GF-D8 (cell line): ENCODE measurements at places on chromosomes 7 and 10.

- no peak for DNase-seq
Measured at GRCh38 chr7:93211228-93211818, 14.9 kb downstream of the HEPACAM2 start.

- DNase-seq, result no peak
Measured at GRCh38 chr7:117666031-117666430, 186.2 kb downstream of the CFTR start.

DNA sequence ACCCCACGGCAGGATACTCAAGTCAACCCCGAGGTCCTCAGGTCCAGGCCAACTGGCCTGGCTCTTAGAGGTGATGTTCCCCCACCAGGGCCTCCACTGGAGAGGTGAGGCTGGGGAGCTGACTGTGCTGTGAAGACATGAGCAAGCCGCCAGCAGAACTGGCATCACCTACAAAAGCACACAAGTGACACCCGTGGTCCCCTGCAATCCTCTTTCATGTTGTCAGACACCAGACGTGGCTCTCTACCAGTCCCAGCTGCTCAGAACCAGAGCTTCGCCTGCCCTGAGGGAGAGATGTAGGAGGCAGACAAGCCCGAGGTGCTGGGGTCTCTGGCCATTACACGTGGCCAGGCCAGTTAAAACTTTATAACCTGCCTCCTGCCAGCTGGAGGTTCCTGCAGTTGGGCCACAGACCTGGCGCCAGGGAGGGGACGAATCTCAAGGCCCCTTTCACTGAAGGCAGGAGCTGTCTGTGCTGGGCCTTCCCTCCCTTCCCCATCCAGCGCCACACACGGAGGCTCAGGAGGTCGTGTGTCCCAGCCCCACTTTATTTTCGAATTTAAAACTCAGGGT, 2.2 kb downstream of the COMTD1 start:
- no peak for DNase-seq

- no peak for DNase-seq
Measured at GRCh38 chr7:101899616-101900015, 82.2 kb downstream of the CUX1 start.

GRCh38 chr10:77782328-77783061, 144.1 kb downstream of the DLG5 start:
- no peak for DNase-seq

- DNase-seq, result no peak
Measured at GRCh38 chr10:123109466-123109865, 26.3 kb upstream of the HMX3 start.

DNA sequence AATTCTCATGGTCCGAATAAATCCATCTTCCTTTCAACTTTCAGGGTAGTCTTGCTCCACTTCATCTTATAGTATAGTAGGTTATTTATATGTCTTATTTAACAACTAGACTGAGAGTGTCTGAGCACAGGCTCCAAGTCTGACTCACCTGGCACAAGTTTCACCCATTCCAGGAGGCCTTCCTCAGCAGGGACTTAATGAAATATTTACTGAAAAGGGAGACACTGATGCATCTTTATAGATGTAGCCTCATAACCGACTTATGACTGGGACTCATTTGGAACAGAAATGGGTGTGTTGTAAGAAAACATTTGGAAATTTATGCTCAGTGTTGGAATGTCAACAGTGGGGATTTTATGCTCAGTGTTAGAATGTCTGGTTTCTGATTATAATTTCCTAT, 59.9 kb downstream of the CH25H start:
- no peak for DNase-seq

DNA sequence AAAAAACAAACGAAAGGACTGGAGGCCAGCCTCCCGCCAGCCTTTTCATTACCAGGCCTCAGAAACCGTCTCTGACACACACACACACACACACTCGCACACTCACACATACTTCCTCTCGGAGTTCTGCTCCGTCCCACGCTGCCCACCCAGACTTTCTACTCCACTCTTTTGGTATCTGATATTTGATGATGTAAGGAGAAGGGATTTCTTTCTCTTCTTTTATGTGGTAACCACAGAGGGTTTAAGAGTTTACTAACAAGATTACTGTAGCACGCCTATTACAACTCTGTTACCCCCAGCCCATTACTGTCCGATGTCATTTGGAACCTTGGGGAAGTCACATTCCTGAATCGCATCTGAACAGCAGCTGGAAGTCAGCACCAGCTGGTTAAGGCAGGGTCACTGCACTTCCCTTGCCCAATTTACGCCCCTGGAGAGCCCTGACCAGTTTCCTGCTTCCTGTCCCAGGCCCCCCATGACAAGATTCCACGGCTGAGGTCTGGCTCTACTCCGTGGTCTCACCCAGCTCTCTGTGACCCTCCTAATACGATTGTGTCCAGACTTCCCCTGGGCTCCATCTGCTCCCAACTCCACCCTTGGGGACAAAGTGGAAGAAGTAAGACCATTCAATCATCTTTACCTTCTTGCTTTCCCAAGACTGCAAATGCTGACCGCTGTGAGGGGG, 1.1 kb downstream of the DENND2A start:
- no peak for DNase-seq

DNA sequence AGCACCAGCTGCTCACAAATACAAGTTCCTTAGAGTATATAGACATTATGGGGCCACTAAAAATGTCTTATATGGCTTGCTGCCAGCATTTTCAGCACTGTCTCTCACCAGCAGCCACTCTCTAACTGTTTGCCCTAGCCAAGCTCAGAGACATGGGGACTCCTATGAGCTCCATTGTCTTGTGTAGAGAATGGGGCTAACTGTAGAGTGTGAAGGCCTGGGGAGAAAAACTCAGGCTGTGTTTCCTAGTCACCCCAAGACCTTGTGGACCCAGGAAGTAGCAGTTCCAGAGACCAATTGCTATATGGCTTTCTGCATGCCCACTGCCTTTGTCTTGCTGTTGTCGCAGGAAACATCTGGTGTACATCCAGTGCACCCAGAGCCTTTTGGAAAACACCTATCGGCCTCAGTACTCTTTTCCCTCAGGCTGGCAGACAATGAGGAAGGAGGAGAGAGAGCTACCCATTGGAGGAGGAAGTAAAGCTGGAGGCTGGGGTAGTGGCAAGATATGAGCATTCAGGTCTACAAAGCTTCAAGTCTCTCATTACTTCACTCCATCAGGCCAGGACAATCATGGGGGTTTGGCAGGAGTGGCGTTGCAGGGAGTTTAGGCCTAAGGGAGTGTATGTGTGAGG, 28.4 kb downstream of the ENTPD1 start:
- DNase-seq, result no peak

GRCh38 chr7:24936121-24936824, 43.7 kb downstream of the OSBPL3 start:
- no peak for DNase-seq

DNA sequence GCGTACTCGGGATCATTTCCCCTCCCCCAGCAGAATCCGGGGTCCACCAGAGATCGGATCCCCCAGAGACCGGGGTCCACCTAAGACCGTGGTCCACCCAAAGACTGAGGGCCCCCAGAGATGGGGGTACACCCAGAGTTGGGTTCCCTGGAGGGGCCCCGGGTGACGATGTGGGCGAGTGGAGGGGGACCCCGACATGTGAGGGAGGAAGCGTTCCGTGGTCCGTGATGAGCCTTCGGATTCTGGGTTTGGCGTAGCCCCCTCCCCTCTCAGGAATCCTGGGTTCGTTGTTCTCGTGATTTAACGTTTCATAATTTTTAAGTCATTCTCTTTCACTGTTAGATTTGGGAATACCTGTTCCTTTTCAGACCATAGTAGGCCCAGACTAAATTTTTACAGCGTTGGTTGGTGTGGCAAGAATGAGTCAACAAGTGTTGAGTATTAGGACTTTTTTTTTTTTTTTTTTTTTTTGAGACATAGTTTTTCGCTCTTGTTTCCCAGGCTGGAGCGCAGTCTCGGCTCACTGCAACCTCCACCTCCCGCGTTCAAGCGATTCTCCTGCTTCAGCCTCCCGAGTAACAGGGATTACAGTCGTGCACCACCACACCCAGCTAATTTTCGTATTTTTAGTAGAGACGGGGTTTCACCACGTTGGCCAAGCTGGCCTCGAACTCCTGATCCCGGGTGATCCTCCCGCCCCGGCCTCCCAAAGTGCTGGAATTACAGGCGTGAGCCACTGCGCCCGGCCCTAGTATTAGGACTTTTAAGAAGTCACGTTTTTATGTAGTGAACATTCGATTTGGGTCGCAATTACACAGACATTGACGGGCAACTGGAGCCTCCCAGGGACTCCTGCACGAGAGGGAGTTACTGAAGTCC, 672 bp downstream of the GTPBP4 start:
- DNase-seq, result no peak

GRCh38 chr7:69843653-69844052, 245.4 kb downstream of the AUTS2 start:
- no peak for DNase-seq

DNA sequence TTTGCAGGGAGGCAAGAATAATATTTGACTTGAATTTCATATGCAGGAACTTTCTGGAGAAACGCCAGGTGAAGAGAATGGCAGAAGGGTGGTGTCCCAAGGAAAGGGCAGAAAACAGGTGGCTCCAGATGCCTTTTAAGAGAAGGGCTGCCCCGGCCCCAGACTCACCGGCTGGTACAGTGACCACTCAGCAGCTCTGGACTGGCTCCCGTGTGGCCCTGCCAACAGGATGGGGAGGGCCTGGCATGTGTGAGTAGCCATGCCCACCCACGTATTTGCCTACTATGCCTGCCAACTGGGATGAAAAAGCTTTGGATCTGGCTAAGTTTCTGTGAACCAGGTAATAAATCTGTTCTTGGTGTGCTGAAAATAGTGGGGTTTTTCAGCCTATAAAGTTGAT, 159.5 kb downstream of the PRKAG2 start:
- DNase-seq, result no peak

DNA sequence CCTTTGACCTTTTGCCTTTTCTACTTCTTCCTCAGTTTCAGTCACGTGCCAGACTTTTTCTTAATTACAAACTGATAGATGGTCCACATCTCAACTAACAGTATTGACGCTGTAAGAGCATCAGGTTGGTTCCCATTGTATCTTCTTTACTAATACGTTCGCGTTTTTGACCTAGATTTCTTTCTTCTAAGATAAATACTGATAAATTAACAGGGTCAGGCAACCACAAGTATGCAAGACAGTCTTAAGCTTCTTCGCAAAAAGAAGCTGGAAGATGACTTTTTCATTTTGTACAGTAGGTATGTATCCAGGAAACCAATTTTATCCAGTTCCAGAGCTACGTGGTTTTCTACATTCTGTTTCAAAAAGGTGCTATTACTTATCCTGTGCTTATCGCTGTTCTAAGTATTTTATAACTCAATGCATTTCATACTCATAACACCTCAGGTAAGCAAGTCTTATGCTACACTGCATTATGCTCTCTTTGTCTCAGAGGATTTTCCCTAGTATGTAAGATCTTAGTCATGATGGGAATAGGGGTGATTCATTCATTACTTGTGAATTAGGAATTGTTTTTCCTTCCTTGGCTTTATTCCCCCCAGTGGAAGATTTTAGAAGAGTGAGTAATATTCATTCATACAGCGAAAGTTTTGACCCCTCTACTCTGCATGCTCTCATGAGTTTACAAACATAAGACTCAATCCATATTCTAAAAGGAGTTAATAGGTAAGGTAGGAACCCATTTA, 955 bp downstream of the DUS4L start:
- DNase-seq, result no peak

DNA sequence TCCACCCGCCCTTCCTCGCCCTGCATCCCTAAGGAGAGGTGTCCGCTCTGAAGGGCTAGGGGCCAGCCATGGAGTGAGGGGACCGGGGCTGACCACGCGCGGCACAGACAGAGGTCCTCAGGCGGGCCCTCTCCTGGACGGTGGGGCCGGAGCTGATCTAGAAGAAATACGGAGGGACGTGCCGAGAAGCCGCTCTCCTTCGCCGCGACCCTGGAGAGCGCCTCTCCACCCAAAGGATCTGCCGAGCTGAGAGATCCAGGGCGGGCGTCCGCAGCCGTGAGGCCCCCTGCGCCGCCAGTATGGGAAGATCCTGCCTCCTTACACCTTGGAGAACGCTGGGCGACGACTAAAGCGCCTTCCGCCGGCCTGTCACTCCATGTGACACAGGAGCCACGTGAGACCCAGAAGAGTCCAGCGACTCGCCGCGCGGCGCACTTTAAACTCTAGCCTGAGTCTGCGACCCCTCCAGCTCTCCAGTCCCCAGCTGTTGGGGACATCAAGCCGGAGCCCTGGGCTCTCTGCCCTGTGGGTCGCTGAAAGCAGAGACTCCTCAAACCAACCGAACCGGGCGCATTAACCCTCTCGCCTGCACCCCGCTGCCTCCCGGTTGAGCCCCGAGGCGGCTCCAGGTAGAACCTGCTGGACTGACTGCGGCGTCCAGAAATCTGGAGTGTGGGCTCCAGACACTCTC, 1.5 kb upstream of the SFMBT2 start:
- DNase-seq, result no peak

DNA sequence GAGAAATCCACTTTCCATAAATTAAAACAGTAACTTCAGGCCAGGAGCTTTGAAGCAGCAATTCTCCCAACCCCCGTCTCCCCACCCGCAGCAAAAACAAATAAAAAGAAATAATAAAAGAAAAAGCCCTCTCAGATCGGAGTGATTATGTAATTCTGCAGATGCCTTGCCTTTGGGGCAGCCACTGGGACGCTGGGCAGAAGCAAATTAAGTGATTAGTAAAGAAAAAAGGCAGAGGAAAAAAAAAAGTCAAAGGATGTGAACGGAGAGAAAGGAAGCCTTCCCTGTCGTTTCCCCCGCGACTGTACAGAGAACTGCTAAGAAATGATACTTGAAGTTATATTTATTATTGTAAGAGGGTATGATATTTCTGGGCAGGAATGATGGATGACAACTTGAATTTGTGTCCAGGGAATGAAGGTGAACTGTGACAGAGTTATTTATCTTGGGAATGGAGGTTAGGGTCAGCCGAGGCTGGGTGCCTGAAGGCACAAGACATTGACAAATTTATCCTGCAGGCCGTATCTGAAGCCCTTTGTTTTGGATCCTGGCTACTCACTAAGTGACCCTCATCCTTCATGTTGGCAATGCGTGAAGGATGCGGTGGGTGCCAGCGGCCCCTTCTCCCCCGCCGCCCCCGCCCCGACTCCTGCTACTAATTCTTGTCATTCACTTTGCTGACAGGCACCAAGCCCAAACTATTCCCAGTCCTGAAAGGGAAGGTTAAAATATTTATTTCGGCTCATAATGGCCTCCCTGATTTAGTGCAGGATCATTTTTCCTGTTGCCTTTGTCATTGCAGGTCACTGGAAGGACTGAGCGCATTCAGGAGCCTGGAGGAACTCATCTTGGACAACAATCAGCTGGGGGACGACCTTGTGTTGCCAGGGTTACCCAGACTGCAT, 604.0 kb downstream of the LRMDA start:
- no peak for DNase-seq

- DNase-seq, result no peak
Measured at GRCh38 chr7:106795084-106795876, 69.8 kb upstream of the PIK3CG start.

- no peak for DNase-seq
Measured at GRCh38 chr7:124940306-124940705, 10.7 kb upstream of the POT1 start.

- DNase-seq, result no peak
Measured at GRCh38 chr7:120441850-120442249, 168.9 kb downstream of the KCND2 start.

DNA sequence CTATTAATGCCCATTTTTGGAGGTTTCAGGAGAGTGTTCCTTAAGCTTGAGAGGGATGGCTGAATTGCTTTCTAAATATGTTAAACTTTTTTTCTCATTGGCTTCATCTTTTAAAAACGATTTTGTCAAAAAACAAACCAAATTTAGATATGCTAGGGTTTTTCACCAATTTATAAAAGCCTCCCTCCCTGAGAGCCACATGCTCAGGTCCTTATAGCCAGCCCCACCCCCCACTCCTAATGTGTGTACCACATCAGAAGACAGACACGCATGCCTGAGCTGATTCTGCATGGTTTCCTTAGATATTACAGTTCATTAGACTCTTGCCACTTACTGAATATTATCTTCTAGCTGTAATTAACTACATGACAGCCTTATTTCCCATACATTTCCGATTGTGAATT, 2.0 kb downstream of the CUL1 start:
- DNase-seq, result no peak
